GM04504 (cell line): ENCODE measurements at places on chromosomes 12 and 14.
A peak's percentile ranks its signal among the peaks of the same experiment; 100 is the strongest.

DNA sequence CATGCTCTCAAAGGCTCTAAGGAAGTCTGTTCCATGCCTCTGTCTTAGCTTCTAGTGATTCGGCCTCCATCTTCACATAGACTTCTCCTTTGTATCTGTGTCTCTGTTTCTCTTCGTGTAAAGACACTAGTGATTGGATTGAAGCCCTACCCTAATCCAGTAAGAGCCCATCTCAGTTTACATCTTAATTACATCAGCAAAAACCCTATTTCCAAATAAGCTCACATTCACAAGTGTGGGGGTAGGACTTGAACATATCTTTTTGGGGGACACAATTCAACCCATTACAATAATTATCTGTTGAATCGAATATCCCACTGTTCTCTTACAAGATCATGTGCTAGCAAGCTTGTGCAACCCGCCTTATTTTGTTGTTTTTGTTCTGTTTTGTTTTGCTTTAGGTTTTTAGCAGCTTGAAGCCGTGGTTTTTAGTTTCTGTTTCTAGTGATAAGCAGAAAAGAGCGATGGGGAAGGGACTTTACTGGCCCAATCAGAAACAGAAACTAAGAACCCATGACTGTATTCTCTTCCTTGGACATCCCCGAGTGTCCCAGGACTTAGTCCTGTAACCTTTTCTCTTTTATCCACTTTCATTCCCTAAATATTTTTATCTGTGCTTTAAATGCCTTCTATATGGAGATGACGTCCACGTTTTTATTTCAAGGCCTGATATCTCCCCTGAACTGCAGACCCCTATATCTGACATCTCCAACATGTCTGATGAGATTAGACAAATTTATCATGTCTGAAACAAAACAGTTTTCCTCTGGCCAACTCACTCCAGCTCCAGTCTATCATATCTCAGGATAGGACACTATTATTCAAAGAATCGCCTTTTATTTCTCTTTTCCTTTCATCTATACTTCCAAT is 353.0 kb downstream of the CCDC91 start:
- no peak for DNase-seq

DNA sequence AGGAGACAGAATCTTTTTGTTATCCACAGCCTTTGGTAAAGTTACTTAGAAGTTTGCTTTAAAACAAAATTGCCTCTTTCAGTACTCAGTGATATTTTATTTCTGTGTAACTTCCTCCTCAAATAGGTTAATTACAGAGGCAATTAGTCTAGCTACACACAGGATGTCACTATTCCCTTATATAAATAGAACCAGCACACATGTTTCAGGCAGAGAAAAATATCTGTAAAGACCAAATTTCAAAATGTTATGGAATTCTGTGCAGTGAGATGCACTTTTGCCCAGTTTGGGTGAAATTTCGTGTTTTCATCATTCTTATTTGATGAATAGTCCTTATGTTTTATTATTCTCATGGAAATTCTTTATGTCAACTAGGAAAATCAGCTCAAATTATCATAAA is 410.6 kb upstream of the SOX5 start:
- no peak for DNase-seq

- peak; percentile 47 for DNase-seq
Measured at GRCh38 chr14:91286530-91286937, 42.0 kb upstream of the GPR68 start.

- DNase-seq: no peak
Measured at GRCh38 chr14:105647784-105648608, 121.6 kb downstream of the TMEM121 start.

- no peak for DNase-seq
Measured at GRCh38 chr12:109592195-109592904, 18.8 kb downstream of the MVK start.

GRCh38 chr12:57110104-57111030 is 795 bp downstream of the STAT6 start:
- no peak for DNase-seq

DNA sequence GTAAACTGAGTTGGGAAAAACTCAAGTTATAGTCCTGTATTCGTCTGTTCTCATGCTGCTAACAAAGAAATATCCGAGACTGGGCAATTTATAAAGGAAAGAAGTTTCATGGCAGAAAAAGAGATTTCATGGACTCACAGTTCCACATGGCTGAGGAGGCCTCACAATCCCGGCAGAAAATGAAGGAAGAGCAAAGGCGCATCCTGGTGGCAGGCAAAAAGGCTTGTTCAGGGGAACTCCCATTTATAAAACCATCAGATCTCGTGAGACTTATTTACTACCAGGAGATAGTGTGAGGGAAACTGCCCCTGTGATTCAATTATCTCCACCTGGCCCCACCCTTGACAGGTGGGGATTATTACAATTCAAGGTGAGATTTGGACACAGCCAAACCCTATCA is 292.6 kb upstream of the SYT1 start:
- DNase-seq: no peak

GRCh38 chr14:86237733-86238132 is 707.8 kb downstream of the FLRT2 start:
- no peak for DNase-seq

DNA sequence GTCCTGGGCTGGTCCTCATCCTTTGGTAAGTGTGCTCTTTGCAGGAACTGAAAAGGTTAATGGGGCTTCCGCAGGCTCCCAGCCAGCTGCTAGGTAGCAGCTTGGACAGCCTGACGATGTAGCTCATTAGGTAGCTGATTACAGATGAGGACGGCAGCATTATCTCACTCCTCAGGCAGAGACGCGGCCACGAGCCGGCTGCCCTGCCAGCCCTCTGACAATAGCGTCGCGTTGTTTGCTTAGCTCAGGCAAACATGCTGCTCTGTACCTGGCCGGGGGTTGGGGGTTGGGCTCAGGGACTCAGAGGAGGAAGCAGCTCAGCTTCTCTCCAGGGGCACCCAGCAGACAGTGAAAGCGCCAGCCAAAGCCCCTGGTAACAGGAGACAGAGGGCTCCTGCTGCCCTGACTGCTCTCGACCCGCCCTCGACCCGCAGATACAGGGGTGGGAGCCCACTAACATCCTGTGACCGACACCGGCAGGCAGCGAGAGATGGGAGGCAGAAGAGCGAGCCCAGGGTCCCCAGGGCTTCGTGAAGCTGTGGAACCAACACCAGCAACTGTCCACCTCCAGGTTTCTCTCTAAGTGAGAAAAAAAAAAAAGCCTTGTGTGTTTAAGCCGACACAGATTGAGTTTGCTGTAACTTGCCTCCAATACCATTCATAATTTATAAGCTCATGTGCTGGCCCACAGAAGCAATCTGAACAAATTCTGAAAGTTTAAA is 53.4 kb upstream of the DLK1 start:
- no peak for DNase-seq

DNA sequence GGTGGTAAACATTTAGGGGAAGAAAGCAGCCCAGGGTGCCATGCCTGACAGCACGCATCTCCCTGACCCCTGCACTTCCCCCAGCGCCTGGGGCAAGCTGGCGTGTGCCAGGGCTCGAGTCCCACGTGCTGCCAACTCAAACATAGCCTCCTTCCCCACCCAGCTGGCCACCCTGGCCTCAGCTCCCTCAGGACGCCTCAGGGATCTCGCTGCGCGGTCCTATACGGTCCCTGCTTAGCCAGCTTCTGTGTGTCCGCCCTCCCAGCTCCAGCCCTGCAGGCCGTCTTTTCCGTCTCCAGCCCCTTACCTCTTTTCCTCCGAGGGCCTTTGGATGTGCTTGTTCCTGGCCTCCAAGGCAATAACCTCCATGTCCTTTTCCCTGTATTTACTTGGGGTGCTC is 71.0 kb downstream of the TESC start:
- DNase-seq: no peak

DNA sequence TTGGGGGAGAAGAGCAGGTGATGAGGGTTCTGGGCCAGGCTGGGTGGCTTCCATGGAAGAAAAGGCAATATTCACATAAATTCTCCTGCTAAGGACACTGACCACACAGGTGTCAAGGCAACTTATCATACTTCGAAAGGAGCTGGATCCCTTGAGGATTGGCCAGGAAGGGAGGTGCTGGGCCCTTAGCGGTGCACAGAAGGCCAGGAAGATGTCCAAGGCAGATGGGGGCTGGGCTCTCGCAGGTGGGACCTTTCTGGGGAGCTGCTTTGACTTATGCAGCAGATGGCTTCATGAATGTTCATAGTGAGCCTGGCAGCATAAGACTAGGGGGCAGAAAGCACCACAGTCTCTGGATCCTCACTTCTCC is 3.9 kb downstream of the CD63 start:
- DNase-seq: no peak

DNA sequence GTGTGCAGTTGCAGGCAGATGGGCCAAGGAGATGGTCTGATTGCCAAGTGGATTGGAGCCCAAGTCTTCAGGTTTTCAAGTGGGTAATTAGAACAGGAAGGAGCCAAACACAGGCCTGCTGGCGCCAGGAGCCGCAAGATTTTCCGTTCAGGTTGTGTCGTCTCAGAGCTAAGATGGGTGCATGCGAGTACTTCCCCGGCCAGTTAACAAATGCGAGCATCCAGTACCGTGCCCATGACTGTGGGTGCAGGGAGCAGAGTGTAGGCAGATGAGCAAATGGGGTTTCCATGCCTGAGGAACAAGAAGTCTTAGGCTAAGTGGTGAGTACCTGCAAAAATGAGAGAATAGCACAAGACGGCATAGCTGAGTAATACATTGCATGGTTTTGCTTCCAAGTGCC is 90.5 kb downstream of the CHST11 start:
- DNase-seq: no peak

DNA sequence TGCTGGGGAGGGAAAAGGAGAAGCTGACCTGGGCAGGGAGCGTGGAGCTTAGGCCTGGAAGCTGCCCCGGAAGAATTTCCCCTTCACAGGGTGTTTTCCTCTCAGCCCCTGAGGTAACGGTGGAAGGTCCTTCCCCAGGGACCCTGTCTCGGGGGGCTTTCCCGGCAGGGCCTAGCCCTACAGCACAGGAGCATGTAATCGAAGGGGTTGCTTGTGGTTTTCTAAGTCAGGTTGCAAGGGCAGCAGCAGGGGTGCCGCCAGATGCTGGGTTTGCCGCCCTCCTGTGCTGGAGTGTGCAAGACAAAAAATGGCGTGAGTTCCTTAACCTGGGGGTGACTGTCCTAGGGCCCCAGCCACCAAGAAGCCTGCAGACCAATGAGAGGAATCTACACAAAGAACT is 1.6 kb upstream of the KRT74 start:
- DNase-seq: no peak

DNA sequence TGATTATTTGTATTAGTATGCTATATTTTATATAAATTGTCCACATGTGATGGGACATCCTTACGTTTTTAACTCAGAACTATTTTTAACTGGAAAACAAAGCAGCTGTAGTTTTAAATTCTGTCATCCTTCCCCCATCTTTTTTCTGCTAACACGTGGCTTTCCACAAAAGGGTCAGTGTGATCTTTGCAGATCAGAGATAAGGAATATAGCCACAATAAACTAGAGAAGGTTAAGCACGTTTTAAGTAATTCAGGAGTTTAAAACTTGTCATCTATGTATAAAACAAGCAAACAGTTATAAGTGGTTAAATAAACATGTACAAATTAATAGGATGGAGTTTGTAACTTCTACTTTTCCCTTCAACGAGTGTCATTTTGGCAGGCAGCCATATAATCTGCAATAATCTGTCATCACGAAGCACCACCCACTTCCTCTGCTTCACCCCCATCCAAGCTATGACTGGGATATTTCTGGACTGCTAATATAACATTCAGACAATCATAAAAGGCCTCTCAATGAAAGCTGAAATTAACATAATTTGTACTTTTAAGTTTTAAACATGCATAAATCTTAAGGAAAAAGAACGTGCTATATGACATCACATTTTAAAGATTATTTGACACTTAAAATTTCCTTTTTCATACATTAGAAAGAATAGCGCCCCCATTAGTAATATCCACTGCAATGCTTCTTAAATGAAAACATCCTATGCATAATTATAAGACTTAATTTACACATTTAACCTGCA is 15.3 kb downstream of the TAOK3 start:
- DNase-seq: no peak

- DNase-seq: no peak
Measured at GRCh38 chr12:46267575-46267824, 1.3 kb downstream of the SLC38A1 start.

DNA sequence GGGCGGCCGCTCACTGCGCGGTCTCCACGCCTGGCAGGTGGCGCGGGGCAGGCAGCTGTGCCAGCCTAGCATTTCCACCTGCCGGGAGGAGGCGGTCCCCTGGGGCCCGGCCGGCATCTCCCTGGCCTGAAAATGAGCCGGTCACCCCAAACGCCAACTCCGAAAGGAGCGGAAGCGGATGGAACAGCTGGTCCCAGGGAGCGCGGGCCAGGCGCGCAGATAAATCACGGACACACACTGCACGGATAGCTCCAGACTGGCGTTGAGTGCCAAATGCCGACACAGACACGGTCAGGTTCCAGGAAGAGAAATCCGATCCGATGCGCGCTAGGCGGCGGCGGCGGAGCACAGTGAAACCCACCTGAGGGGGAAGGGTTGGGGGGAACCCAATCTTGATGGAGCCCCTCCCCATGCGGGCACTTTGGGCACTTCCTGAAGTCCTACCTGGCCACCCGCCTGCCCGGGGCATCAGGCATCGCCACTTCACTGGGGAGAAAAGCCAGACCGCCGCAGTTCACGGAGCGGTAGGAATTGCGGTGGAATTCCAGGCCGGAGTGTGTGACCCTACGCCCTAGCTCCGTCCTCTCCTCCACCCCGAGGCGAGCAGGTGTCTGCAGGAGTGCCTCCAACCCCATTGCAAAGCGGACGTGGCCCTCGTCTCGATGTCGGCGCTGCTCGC is 624 bp upstream of the PLEKHD1 start:
- DNase-seq: no peak

- DNase-seq: no peak
Measured at GRCh38 chr12:87315-87714, 20.7 kb downstream of the IQSEC3 start.

DNA sequence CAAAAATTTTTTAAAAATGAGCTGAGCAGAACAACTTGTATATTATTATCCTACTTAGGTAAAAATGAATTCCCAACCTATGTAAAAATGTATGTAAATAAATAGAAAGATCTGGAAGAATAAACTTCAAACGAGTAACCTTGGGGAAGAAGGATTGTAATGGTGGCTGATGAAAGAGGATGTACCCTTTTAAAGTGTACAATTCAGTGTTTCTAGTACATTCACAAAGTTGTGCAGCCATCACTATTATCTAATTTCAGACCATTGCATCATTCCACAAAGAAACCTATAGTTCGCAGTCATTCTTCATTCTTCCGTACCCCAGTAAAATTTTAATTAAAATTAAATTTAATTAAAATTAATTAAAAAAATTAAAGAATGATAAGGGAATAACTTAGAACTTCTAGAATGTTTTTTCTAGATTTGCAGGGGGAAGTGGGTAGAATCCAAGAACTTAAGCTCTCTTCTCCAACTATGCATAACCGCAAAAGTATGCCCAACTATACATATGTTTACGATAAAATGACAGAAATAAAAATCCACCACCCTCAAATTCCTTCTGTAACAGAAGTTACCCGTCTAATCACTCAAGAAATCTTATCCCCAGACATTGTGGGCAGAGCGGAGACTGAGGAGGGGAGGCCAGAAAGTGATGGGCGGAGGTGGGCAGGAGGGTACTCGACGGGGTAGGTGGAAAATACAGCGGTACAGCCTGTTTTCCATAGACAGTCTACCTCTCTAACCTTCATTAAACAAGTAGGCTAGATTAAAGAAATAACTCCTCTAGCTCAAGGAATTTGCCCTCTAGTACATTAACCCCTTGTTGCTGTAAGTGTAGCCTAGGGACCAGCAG is 921 bp downstream of the DEPDC4 start:
- no peak for DNase-seq
